Stimulated activated CD4-positive, alpha-beta T cell treated with anti-CD3 and anti-CD28 coated beads, Interleukin-15, amount 100 ng/mL, for 1 hour (primary cell): ENCODE measurements at places on chromosomes 4 and X.

DNA sequence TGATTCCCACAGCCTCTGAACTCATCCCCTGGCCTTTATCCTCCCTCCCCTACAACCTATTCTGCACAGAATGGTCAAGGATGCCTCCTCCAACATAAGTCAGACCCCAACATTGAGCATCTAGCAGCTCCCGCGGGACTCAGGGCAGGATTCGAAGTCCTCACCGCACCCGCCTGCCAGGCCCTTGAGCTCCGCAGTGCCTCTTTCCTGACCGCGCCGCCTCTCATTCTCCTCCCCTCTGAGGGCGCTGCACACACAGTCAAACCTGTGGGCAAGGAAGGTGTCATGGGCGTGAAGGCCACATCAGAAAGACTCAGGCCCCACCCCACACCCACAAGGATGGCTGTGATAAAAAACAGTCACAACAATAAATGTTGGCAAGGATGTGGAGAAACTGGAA, 84.1 kb downstream of the CPZ start:
- no peak for DNase-seq

- DNase-seq: peak; percentile 28
Measured at GRCh38 chr4:173168396-173169177, at the start of gene GALNT7. Gene GALNT7 (plus strand): TSS chr4:173168811. CDS start chr4:173168836, 25 bp downstream.

DNA sequence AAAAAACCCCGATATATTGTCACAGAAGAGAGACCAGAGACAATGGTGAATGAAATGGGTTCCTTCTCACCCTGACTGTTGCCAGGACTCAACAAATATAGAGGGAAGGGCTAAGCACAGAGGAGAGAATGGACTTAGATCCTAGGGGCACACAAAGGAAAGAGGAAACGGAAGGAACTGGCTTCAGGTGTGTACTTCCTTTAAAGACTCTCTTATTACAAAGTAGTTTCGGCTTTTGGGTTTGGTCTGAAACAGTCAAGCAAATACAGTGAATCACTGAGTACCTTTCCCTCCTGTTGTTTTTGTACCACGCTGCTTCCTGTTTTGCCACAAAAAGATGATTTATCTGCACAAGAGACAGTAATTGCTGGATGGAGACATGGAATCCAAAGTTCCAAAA, 46.1 kb upstream of the S100G start:
- no peak for DNase-seq

- no peak for DNase-seq
Measured at GRCh38 chr4:39228377-39228776, 46.0 kb downstream of the WDR19 start.

- no peak for DNase-seq
Measured at GRCh38 chrX:119410027-119410819, 11.1 kb downstream of the SLC25A43 start.

DNA sequence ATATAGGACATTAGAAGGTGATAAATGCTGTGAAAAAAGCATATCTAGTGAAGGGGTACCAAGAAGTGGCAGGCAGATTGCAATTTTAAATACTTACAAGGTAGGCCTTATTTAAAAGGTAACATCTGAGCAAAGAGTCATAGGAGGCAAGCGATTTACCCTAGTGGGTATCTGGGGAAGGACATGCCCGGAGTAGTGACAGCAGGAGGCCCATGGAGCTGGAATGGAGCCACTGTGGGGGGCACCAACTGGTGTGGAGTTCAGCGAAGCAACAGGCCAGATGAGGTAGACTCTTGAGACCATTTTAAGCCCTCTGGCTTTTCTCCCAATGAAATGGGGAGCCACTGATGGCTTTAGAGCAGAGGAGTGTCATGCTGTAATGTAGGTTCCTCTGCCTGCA, 37.3 kb downstream of the SEC24D start:
- no peak for DNase-seq

- no peak for DNase-seq
Measured at GRCh38 chrX:103051260-103051789, 12.6 kb downstream of the BEX1 start.

DNA sequence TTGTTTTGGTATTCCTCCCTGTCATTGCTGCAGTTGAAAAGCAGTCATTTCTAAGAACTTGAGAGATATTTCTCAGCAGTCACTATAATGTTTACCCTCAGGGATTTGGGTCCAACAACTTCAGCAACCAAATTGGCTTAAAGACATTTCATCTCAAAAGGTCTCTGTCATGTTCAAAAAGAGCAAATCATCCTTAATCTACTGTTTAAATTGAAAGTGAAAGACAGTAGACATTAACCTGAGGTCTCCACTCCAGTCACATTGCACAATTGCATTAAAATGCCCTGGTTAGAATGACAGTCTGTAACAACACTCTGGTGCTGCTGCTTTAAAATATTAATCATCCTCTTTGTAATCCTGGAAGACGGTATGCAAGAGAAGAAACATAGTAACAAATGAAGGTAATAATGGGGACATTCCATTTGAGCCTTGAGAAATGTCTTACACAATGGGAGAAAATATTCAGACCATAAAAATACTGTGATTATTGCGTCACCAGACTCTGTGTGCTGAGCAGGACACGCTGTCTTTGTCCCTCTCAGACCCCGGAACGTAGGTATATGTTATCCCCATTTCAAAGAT, 90.2 kb upstream of the UNC5C start:
- no peak for DNase-seq

DNA sequence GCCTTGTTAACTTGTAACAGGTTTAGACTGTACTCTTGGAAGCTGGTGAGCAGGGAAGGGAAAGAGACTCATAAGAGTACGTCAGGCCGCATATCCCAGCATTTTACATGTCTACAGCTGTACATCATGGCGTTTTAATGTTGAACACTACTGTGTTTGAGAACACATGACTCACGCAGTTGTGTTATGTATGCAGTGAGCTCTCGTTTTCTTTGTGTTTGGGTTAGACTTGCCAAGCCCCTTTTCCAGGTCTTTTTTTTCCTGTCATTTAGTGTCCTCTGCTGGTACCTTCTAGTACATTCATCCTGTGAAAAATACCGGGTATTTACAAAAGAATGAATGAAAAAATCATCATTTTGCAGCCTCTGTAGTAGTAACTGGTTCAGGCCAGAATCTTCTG, 35.3 kb downstream of the SMS start:
- no peak for DNase-seq

GRCh38 chrX:5748586-5749150, 480.0 kb downstream of the NLGN4X start:
- no peak for DNase-seq

DNA sequence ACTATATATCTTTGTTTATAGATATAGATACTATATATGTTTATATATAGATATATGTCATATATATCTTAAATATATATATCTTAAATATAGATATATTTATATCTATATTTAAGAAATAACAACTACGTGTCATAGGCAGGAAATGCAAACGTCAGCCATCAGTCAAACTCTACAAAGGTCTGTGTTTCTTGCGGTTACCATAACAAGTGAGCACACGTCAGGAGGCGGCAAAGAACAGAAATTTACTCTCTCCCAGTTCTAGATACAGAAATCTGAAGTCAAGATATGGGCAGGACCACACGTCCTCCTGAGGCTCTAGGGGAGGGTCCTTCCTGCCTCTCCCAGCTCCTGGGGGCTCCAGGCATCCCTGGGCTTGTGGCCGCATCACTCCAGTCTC, 6.5 kb downstream of the PLCXD1 start:
- DNase-seq: no peak

DNA sequence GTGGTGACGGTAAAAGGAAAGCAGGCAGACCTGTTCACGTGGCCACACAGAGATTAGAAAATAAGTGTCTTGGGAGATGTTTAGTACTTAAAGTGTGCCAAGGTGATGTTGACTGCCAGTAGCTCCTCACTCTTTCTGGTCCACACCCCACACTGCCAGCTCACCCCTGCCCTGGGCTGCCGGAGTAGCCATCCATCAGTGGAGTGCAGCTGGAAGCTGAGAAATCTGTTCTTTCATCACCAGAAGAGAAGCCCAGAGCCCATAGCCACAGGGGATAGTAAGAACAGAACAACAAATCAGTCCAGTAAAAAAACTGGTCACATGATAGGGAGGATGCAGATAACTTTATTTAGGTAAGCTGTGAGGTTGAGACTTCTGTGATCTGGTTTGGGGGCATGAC, 64.1 kb downstream of the WWC2 start:
- DNase-seq: no peak

GRCh38 chr4:139492429-139492828, 38.5 kb downstream of the RAB33B start:
- no peak for DNase-seq

DNA sequence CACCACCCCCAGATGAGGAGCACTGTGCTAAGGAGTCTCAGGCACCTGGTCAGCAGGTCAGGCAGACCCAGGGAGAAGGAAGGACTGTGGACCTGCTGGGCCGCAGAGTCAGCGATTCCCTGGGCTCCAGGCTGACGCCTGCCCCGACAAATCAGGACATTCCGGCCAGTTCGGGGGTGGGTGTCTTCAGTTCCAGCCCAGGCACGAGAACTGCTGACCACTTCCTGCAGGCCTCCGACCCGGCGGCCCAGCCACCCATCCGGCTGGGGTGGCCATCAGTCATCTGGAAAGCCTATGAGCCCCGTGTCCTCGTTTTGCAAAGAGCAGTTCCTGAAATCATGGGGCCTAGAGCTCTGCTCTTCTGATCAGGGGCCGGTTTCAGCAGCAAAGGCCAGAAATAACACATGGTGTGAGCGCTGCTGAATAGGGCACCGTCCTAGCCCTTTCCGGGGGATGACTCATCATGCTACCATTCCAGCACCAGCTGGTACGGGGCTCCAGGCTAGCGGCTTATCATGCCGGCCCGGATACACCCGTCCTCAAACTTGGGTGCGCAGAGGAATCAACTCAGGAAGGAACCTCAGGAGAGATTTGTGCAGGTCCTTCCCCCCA, 7.8 kb upstream of the SH3TC1 start:
- DNase-seq: no peak

DNA sequence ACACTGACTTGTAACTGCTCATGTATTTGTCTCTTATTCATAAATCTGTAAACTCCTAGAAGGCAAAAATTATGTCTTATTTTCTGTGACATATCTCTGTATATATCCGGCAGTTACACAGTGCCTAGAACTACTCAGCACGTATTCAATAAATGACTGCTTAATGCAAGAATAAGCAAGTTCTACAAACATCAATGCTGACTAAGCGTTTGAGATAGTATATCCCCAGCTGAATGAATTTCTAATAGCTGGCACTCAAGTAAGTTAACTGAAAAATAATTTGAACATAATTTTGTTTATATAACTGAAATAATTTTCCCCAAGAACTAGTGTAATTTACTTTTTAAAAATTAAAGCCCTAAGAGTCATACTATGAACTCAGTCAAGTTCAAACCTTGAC, 113.7 kb downstream of the ARAP2 start:
- no peak for DNase-seq

DNA sequence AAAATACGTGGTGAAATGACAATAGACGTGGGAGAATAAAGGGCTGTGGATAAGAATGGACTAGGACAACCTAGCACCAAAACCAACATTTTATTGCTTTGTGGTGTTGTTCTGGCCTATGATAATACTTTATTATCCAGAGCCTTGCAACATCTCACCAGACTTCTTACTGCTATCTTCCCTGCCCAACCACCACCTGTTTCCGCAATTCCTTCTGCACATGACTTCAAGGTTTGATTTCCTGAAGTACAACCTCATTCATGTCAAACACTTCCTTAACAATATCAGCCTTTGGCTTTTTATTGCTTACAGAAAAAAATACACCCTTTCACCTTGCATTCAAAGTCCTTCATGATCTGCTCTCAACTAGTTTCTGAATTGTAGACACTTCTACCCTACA, 84.8 kb downstream of the RTL3 start:
- DNase-seq: no peak

GRCh38 chr4:126727461-126727860, 905.3 kb upstream of the INTU start:
- no peak for DNase-seq

GRCh38 chr4:70746179-70746839, 24.5 kb downstream of the RUFY3 start:
- no peak for DNase-seq

DNA sequence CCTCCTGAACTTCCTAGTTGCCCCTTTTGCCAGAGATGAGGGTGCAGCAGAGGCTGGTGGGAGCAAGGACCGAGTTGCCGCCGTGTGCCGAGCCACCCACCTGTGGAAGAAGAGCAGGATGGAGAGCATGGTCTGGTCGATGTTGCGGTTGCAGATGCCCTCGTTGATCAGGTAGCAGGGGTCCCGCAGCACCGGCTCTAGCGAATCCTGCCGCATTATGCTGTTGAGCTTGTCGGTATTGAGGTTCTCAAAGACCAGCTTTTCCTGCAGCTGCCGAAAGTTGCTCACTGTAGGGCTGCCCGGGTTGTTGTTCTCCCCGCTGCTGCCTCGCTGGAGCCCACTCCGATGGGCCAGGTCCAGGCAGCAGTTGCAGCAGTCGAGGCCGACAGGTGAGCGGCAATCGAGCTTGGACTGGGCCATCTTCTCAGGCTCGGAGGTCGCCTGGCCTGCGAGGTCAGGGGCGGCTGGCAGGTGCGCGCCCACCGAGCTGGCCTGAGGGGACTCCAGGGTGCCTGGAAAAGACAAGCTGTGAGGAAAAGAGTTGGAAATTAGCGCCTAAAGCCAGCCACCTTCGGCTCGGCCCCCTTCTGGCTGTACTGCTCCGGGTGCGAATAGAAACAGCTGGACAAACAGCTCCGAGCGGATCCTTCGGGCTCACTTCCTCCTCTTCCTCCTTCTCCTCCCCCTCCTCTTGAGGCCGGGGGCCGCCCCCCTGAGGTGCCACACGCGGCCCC, 420 bp downstream of the TSC22D3 start:
- no peak for DNase-seq

- no peak for DNase-seq
Measured at GRCh38 chr4:14371131-14371530, 631.1 kb upstream of the CPEB2 start.

DNA sequence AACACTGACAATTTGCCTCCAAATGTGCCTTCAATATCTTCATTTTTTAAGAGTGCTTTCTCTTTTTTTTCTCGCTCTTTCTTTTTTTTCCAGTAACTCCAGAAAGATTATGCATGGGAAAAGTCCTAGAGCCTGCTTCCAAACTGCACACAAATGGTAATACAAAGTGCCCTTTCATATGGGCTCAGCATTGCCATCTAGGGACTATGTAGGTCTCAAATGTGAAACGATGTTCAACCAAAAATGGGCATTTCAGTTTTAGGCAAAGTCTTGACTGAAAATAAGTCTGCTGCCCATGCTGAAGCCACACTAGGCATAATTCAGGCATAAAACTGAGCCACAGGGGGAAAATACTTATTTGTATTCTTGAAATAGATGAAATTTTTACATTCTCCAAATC, 65.6 kb downstream of the SYNPO2 start:
- DNase-seq: no peak

- no peak for DNase-seq
Measured at GRCh38 chrX:29561417-29561816, 653.9 kb upstream of the MAGEB2 start.

- no peak for DNase-seq
Measured at GRCh38 chr4:69831646-69832325, 28.2 kb downstream of the SULT1E1 start.

GRCh38 chrX:20263474-20263873, 3.2 kb downstream of the RPS6KA3 start:
- DNase-seq: no peak

DNA sequence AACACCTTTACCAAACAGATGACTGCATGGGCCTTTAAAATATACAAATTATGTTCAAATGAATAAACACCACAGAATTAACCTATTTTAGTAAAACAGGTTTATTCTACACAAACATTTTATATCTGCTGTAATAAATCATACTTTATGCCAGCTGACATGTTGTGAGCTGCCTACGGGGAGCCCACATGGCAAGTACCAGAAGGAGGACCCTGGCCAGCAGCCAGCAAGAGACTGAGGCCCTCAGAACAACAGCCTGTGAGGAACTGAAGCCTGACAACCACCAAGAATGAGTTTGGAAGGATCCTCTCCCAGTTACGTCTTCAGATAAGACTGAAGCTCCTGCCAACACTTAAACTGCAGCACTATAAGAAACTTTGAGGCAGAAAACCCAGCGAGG, 377.0 kb downstream of the PDGFC start:
- DNase-seq: no peak
